Activated CD4-positive, alpha-beta T cell treated with anti-CD3 and anti-CD28 coated beads, Interleukin-2, amount 50 U/mL, for 4 hours (primary cell): ENCODE measurements at places on chromosomes 12 and 14.

- no peak for DNase-seq
Observed at GRCh38 chr12:71178162-71178561, 20.4 kb upstream of the TSPAN8 start.

GRCh38 chr12:72275526-72275925 is 3.4 kb downstream of the TRHDE start:
- no peak for DNase-seq

GRCh38 chr14:68421116-68421515 is 371.8 kb downstream of the ZFP36L1 start:
- no peak for DNase-seq

DNA sequence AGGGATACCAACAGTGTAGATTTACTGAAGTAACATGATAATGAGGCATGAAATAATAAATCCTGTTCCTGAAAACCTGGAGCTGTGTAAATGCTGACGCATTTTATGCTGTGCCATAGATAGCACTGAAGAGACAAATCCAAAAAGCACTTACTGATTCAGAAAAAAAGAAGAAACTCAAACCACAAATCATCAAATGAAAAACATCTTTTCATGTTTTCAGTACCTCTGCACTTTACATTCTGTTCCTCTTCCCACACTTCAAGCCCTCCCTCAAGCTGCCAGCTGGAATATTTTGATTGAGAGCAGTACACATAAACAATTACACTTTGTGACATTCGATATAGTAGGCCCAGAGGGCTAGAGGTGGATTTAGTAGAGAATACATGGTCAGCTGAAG is 362.3 kb downstream of the NAV3 start:
- no peak for DNase-seq

DNA sequence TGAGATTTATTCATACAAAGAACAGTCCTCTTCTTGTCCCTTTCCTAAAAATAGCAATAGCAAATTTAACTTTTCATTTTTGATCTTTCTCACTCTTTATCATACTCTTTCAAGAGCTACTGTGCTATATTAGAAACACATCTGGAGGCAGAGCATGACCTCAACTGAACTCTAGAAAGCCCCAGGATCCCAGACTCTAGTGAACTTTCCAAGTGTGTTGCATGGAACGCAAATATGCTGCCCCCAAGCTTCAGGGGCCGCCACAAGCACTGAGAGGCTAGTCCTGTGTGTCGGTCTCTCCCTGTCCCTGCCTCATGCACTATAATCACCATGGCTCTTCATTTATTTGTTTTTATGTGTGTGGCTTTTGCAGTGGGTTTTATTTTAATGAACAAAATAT is 38.7 kb upstream of the ZNF641 start:
- DNase-seq: no peak

GRCh38 chr12:3827301-3828000 is 45.7 kb downstream of the PARP11 start:
- no peak for DNase-seq

DNA sequence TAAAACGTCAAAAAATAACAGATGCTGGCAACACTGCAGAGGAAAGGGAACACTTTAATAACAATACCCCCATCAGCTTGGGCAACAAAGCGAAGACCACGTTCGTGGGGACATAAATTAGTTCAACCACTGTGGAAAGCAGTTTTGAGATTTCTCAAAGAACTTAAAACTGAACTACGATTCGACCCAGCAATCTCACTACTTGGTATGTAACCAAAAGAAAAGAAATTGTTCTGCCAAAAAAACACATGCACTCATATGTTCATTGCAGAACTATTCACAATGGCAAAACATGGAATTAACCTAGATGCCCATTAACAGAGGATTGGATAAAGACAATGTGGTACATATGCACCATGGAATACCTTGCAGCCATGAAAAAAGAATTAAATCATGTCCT is 81.2 kb upstream of the RAP1B start:
- no peak for DNase-seq

GRCh38 chr12:125418902-125419564 is 353.8 kb downstream of the AACS start:
- DNase-seq: no peak

DNA sequence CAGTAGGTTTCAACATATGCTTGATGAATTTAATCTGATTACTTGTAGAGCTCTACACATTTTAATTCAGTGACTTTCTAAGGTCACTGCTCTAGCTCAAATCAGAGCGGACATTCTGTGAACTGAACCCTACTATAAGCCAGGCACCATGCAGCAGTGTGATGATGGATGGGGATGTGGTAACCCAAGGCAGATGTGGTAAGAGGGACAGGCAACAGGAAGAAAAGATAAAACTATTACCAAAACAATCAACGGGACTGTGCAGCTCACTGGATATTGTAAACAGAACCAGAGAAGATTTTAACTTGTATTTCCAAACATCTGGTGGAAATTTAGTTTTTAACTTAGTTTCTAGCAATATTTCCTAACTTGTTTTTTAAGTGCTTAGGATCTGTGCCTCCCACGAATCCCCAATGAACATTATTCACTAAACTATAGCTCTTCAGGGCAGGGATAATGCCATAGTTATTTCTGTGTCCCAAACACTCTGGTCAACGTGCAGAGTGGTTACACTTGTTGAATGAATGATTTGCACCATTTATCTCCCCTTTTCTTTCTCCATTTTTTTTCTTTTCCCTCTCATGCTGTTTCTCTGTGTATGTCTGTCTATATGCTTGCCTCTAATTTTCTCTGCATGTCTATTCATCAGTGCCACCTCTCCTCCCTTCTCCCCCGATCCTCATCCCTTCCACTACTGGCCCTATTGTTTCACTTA is 3.0 kb downstream of the ERO1A start:
- DNase-seq: no peak

GRCh38 chr12:57611108-57611826 is at the start of gene ARHGEF25:
TSS of gene ARHGEF25 (plus strand) at chr12:57611435. CDS start at chr12:57611895, 460 bp downstream.
- DNase-seq: no peak

DNA sequence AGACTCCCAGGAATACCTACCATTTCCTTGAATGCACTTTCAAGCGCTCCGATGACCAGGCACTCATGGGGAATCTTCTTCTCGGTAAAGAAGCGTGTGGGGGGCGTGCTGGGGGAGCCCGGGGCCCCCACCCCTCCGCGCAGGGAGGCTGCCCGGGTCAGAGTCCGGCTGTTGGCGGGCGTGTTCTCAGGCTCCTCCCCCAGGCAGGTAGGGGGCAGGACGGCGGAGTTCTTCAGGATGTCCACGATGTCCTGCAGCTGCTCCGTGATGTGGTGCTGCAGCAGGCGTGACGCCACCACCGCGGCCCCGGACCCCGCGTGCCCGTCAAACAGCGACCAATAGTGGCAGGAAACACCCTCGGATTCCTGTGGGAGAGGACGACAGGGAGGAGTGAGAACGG is 133.2 kb downstream of the PPM1H start:
- DNase-seq: no peak

- no peak for DNase-seq
Observed at GRCh38 chr14:53336729-53337128, 183.6 kb upstream of the DDHD1 start.

GRCh38 chr12:82675246-82675645 is 11.5 kb upstream of the TMTC2 start:
- DNase-seq: no peak

- DNase-seq: no peak
Observed at GRCh38 chr12:7512553-7512952, 9.0 kb upstream of the CD163 start.

DNA sequence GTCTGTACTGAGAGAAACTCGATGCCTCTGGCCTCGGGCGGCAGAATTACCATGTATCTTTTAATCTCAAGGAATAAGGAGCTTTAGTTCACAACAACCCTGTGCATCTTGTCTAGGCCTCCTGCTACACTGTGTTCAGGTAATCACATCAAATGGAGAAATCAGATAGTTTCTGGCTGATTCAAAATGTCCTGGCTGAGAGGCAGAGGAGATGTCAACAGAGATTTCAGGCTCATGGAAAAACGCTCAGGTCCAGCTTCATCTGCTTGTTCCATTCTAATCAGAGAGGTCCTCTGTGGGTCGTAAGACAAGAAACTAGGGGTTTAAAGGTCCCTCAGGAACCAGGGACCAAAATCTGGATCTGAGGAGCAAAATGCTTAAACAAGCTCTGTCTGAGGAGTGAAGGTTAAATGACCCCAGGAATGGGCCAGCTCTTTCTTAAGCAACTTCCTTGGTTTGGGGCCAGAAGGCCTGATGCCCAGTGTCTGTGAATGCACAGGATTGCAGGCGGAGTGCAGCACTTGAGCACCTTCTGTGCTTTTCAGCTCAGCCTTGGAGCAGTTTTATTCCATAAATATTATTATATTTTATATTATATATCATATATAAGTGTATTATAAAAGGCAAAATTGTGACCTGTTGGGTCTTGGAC is 170.2 kb upstream of the PRICKLE1 start:
- no peak for DNase-seq

DNA sequence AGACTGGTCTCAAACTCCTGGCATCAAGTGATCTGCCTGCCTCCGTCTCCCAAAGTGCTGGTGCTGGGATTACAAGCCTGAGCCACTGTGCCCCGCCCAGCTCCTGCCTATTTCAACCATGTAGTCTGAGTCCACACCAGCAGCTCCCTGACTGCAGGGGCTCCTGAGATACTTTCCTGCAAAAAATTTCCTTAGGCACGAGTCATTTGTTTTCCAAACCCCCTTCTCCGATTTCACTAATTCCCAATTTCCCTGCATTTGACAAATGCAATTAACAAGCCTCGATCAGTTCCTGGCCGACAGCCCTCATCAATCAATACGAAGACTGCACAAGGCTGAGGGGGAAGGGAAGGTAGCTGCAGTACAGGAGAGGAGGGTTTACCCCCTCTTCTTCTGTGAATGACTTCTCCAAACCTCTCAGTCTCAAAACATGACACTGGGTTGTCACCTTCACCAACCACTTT is 10.1 kb downstream of the PSMB5 start:
- DNase-seq: no peak

DNA sequence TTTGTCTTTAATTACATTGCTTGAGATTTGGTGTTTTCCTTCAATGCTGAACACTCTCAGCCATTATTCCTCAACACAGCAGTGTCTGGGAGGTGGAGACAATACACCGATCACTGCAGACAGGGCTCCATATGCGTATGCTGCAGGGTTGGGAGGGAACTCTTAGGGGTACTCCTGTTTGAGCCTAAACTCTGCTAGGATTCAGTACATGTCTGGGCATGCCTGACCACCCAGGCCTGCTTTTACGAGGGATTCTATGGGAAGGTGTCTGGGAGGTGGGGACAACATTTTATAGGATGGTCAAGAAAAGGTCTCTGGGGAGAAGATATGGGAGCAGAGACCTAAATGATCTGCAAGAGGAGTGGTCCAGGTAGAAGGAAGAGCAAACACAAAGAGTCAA is 34.3 kb downstream of the DHRS2 start:
- DNase-seq: no peak

DNA sequence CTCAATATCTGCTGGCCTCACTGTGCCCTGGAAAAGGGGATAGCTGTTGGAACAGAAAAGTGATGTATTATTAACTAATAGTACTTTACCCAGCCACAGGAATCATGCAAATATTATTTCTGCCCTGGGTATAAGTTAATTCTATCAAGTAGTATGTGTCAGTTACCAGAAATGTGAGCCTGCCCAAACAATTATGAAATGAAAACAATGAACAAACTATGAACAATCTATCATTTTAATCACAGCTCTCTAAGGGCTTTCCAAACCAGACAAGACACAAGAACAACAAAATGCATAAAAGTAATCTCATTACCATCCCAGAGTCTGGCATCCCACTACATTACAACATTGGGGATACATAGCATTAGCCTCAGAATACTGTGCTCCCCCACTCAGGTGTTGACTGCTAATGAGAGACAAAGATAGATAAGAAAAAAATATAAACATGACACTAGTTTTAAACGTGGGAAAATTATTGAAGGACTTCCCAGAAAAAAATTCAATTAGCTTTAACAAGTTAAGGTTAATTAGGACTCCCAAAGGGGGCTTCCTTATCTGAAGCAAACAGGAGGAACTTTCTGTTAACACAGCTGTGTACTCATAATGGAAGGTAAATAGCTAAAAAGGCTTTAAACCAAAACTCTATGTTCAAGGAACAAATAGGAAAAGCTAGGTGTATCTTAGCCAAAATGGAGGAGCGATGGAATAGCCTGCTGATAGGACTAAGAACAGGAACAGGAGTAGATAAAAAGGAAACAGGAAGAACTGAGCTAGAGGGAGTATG is 3.3 kb downstream of the DCAF5 start:
- no peak for DNase-seq

GRCh38 chr14:77250927-77251326 is 20.1 kb downstream of the NGB start:
- DNase-seq: no peak

GRCh38 chr14:91152499-91152898 is 38.6 kb downstream of the DGLUCY start:
- DNase-seq: no peak
